ENCODE measurements at places on chromosomes 4 and X.
A peak's percentile ranks its signal among the peaks of the same experiment; 100 is the strongest.

- no peak for DNase-seq
Measured at GRCh38 chr4:1556541-1557220, 127.4 kb downstream of the FAM53A start.

DNA sequence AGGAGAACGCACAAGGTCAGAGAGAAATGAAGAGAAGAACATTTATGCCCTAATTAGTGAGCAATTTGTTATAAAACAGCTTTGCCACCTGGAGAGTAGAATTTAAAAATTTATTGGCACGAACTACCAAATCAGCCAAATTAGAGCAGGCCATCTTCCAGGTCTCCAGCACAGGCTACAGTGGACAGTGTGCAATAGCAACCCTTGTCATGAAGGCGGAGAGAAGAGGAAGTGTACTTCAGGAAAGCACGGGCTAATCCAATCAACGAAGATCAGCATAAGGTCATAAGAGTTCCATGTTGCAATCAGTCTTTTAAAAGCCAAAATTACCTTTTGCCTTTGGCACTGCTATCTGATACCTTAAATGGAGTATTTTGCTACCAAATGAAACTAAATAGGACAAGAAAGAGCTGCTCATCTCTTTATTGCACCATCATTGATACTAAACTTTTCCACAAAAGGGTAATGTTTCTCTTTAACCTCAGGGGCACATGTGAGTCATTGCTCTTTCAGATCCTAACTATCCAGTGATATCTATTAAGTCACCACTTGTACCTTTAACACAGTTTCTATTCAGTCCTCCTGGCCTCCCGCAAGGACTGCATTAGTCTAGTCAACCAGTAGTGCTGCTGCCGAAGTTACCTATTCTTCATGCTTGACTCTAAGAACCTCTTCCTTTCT lies 19.9 kb downstream of the ANK2 start:
- DNase-seq: no peak

DNA sequence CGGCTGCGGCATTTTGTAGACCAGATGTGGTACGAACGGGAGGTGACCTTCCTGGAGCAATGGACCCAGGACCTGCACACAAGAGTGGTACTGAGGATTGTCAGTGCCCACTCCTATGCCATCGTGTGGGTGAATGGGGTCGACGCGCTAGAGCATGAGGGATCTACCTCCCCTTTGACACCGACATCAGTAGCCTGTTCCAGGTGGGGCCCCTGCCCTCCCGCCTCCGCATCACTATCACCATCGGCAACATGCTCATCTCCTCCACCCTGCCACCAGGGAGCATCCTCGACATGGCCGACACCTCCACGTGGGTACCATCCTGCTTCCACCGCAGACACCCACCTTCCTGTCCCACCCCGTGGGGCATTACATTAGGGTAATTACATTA lies 46.2 kb downstream of the SMARCA5 start:
- no peak for DNase-seq

GRCh38 chrX:88136328-88136727 lies 610.7 kb upstream of the CPXCR1 start:
- peak; percentile 1 for DNase-seq

DNA sequence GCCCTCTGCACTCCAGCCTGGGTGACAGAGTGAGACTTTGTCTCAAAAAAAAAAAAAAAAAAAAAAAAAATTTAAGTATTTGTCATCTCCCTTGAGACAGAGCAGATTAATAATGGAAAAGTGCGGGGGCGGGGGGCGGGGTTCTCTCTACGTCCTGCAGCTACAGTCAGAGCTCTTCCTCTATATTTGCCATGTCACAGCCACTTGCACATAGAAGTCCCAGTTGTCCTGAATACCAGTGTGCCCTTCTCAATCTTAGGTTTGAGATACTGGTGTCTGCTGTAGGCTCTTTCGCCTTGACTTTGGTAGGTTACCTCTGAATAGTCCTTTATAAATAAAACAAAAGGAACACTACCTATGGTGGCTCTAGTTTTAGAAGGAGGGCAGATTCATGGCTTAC lies 237.8 kb upstream of the PGRMC2 start:
- DNase-seq: no peak

- peak; percentile 41 for DNase-seq
Measured at GRCh38 chr4:18042754-18043153, 21.2 kb upstream of the LCORL start.

- no peak for DNase-seq
Measured at GRCh38 chr4:101127176-101127790, 220.0 kb downstream of the PPP3CA start.

DNA sequence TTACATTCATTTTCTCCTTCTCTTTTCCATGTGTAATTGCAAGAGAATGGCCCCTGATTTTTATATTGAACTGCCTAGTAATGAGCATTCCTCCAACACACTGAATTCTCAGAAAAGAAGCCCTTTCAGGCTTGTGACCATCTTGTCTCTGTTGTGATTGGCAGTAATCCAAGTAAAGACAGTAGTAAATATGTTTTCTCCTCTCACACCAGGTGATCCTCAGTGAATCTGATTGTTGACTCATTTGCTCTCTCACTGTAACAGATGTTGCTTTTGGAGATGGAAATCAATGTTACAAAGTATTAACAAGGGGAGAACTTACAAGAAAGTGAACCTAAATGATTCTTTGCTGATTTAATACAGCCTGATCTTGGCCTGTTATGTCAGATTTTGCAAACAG lies 271.0 kb downstream of the AFF2 start:
- no peak for DNase-seq

- no peak for DNase-seq
Measured at GRCh38 chr4:183638436-183638835, 20.5 kb downstream of the RWDD4 start.

DNA sequence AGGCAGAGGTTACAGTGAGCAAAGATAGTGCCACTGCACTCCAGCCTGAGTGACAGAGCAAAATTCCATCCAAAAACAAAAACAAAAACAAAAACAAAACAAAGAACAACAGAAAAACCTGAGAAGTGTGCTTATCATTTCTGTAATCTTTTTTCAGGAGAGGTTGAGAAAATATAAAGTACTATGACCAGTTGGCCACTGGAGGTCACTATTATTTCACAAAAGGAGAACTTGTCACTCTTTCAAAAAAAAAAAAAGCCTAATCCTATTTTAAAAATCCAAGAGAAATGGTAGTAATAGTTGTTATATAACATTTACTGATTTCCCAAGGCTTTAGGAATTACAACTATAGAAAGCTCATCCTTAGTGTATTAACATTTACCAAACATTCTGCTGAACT lies 24.9 kb upstream of the RNF150 start:
- DNase-seq: peak; percentile 55

- DNase-seq: peak; percentile 52
Measured at GRCh38 chrX:84710611-84711010, 208.4 kb upstream of the HDX start.

DNA sequence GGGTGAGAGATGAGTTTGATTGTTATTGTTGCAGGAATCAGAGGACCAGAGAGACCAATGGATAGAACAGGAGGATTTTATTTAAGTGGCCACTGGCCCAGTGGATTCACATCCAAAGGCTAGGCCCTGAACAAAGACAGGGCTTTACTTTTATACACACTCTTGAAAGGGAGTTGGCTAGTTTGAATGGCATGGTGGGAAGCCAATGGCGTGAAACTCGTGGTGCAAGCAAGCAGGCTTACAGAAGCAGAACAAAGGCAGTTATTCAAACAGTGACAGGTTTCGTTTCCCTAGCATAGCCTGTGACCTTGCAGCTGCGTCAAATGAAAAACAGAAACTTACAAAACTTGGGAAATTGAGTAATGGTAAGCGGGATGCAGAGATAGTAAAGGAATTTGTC lies 110.2 kb upstream of the PRDX4 start:
- DNase-seq: no peak

DNA sequence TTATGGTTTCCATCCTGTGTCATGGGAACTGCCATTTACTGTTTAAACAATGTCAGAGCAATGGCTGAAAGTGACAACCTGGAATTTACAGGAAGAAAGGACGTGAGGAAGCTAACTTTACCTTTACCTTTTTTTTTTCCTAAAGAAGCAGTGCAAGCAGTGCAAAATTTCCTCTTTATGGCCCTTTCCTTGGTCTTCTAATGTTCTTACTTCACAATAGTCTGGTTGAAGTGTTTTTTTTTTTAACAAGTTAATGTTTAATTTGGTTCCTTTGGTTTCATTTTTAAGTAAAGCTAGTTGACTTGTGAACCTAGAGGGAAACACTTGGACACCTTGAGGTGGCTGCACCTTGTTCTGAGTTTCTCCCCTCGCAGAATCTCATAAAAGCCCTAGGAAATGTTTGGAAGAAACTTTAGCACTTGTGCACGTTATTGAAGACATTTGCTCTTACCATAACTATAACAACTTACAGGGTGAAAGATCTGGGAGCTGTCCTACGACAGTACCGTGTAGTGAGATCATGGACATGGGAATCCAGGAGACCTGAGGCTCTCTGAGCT lies 1.8 kb downstream of the SGMS2 start:
- DNase-seq: no peak

DNA sequence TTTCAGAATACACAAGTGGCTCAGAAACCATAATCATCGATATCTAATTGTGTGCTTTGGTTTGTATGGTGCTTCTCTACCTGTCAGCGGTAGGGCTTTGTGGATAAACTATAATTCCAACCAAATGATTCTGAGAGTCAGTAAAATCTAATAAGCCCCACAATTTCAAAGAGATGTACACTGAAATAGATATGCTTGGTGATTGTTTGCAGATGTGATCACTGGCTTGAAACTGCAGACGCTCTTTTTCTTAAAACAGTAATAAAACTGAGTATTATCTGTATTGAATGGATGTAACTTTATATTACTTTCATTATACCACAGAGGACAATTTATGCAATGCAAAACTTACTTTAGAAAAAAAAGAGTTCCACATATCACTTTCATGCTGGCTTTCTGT lies 198.8 kb upstream of the ANXA10 start:
- DNase-seq: no peak

GRCh38 chr4:112127048-112127637 lies 18.1 kb upstream of the FAM241A start:
- DNase-seq: no peak

GRCh38 chrX:71181558-71181909 lies 36.9 kb downstream of the NLGN3 start:
- DNase-seq: no peak

DNA sequence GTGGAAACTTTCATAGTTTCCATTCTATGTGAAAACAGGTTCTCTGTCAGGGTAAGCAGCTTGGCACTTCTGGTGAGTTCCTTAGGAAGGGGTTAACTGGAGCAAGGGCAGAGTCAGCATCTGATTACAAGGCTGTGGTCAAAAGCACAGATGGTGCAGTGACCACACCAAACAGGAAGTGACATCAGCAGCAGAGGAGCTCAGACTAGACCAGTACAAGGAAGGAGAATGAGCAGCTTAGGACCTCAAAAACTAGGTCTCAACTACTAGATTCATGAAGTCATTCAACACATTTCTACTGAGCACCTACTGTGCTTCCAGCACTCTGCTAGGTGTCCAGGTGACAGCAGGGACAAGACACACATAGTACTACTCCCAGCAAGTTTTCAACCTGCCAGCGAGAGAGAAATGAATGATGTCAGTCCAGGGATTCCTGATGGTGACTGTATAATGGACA lies 130.2 kb downstream of the AMELX start:
- peak; percentile 4 for DNase-seq

All from mesendoderm (in vitro differentiated cells).